SJSA1 (cell line): ENCODE measurements at places on chromosomes 3 and 15. TPM values are rescaled to one million over a fixed set of nuclear protein-coding genes. Genes with fewer than 3 reads are reported as not detected.
A peak's percentile ranks its signal among the peaks of the same experiment; 100 is the strongest.

- no peaks in the 10 kb centered on the region for H3K27me3 ChIP-seq
- H3K27ac ChIP-seq: peak overlapping the region; percentile 32; the same call in 1 of the 2 replicates
- peaks cover 15% of the 10 kb centered on the region for H3K4me1 ChIP-seq
- no peaks in the 10 kb centered on the region for H3K36me3 ChIP-seq
- no peak overlapping the region for H3K4me3 ChIP-seq
These were observed 45.2 kb upstream of the FILIP1L start for GRCh38 chr3:100159331-100160153.

The MME gene
- 8.9 and 19.1 TPM in 2 replicates for total RNA-seq

DNA sequence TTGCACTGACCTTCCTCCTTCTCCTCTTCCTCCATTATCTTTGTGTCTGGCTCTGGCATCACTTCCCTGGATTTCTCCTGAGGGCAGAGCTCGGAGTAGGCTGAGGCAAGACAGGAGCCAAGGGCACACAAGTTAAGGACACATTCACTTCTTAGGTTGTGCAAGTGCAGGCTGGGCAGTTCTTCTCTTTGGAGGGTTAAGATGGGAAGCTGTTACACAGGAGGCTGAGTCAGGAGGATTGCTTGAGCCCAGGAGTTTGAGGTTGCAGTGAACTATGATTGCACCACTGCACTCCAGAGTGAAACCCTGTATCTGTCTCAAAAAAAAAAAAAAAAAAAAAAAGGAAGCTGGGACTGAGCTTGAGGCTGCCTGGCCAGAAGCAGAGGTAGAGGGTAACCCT, 176.2 kb upstream of the ANKRD28 start:
- H3K4me1 ChIP-seq: peaks cover 12% of the 10 kb centered on the region
- H3K27ac ChIP-seq: no peak overlapping the region
- H3K27me3 ChIP-seq: no peaks in the 10 kb centered on the region

GRCh38 chr3:33642806-33643205, 75.2 kb downstream of the CLASP2 start:
- no peaks in the 10 kb centered on the region for H3K4me1 ChIP-seq
- no peaks in the 10 kb centered on the region; the same call in 1 of the 2 replicates for H3K36me3 ChIP-seq
- no peak for DNase-seq
- H3K4me3 ChIP-seq: no peak overlapping the region
- H3K27ac ChIP-seq: no peak overlapping the region

The MKRN2OS gene
- not detected in 2 replicates for total RNA-seq

DNA sequence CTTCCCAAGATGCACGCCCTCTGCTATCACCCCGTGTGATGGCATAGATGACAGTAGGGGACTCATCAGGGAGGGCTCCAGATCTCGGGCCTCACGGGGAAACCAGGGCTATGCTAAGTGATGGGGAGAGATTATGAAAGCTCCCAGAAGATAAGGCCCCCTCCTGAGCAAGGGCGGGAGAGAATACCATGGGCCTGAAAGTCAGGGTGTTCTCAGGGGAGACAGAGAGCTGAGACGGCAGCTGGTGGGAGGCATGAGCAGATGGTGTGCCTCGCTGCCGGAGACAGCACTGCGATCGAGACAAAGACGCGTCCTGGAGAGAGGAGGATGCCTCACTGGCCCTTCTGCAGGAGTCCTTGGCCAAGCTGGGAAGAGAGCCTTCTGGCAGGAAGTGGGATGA, 106.5 kb upstream of the ADPGK start:
- no peaks in the 10 kb centered on the region for H3K4me1 ChIP-seq
- no peaks in the 10 kb centered on the region for H3K36me3 ChIP-seq
- H3K27ac ChIP-seq: no peak overlapping the region
- DNase-seq: no peak
- no peaks in the 10 kb centered on the region for H3K27me3 ChIP-seq
